ENCODE measurements at places on chromosomes 16 and 17. TPM values are rescaled to one million over a fixed set of nuclear protein-coding genes. Genes with fewer than 3 reads are reported as not detected.

NXPH3 gene
- total RNA-seq, result 0.09 TPM

- no peak for DNase-seq
Measured at GRCh38 chr16:67284699-67285646, 5.6 kb downstream of the PLEKHG4 start.

DNA sequence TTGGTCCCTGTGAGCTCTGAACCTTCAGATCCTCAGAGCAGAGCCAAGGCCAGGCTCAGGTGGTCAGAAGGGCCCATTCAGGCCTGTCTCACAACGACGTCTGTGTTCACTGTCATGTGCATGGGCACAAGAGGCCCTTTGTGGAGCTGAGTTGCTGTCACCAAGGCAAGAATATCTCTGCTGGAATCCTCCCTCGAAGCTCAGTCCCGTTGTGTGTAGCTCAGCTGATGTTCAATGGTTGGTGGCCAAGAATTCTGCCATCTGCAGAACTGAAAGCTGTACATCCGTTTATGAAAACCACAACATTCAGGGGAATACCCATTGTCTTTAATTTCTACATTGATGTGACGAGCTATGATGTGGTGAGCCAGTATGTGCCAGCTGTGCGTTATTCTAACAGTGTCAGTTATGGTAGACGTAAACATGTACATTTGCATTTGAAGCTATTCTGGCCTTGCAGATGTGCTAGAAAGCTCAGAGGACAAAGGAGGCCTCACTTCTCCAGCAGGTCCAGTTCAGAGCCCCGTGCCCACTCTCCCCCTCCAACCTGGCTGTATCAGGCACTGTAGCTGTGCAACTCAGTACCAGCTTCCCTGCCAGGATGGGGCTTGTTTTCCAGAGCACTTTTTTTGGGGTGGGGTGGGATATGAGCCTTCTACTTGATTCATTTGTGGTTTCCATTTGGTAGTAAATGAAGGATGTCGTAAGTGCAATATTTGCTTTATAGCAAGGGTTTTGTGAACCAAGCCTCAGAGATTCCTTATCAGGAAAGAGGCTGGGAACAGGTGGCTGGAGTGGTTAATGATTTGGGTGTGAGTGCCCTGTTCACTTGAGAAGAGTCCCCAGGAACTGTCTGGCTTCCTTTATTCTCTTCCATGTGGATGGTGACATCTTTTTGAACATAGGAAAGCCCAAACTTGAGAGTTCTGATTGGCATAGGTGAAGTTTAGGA is 56.1 kb downstream of the B9D1 start:
- DNase-seq, result peak; percentile 57

DNA sequence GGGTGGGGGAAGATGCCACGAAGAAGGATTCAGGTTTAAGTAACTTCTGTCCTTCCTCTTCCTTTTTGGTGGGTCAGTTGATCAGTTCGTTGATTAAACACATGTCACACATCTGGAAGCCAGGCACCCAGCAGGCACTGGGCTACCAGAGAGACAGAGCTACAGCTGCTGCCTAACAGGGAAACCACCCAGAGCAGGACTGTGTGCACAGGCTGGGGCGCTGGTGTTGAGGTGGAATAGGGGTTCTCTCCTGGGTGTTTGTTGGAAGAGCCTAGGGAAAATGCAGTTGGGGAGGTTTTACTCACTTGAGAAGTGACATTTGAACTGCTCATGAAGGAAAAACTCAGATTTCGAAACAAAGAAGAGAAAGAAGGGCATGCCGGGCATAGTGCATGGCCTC is 152.4 kb downstream of the IRX5 start:
- DNase-seq, result no peak

- DNase-seq, result peak; percentile 73
Measured at GRCh38 chr17:17890773-17891759, 54.3 kb upstream of the SREBF1 start.

GRCh38 chr16:66605177-66605978 is 874 bp downstream of the CMTM3 start:
- DNase-seq, result peak; percentile 64

Data from activated CD4-positive, alpha-beta T cell treated with anti-CD3 and anti-CD28 coated beads for 36 hours (primary cell).